Pericardium fibroblast (primary cell): ENCODE measurements at places on chromosomes 1 and 21. TPM values are rescaled to one million over a fixed set of nuclear protein-coding genes. Genes with fewer than 3 reads are reported as not detected.

HHIPL2 gene
- under 0.01 TPM in 1 of 2 replicates, not detected in the other for total RNA-seq

SYNC gene
- total RNA-seq = 37.6 and 80.6 TPM in 2 replicates

KRTAP10-6 gene
- total RNA-seq = not detected in 2 replicates

TDRKH gene
- total RNA-seq = 1.0 and 1.5 TPM in 2 replicates

SPATA46 gene
- not detected in 2 replicates for total RNA-seq

AGT gene
- 0.23 and 15.3 TPM in 2 replicates for total RNA-seq

MSH4 gene
- total RNA-seq = 0.17 TPM in 1 of 2 replicates, not detected in the other

POLR3GL gene
- 19.5 and 19.7 TPM in 2 replicates for total RNA-seq

IGSF5 gene
- total RNA-seq = 0.23 TPM in 1 of 2 replicates, not detected in the other

KRTAP21-3 gene
- total RNA-seq = not detected in 2 replicates

ZNF593OS gene
- total RNA-seq = 0.23 TPM in 1 of 2 replicates, not detected in the other

SEC22B gene
- total RNA-seq = 30.6 and 35.4 TPM in 2 replicates

LCA5L gene
- 1.2 and 2.5 TPM in 2 replicates for total RNA-seq

NBPF3 gene
- 9.8 and 13.9 TPM in 2 replicates for total RNA-seq

IFNLR1 gene
- not detected in 2 replicates for total RNA-seq

FCRL5 gene
- not detected in 2 replicates for total RNA-seq

EFCAB14 gene
- total RNA-seq = 43.5 and 48.1 TPM in 2 replicates
